ENCODE measurements at places on chromosomes 6 and 20.

- DNase-seq, result no peak
These were observed 122.9 kb downstream of the FAM120B start for GRCh38 chr6:170429450-170429849.

DNA sequence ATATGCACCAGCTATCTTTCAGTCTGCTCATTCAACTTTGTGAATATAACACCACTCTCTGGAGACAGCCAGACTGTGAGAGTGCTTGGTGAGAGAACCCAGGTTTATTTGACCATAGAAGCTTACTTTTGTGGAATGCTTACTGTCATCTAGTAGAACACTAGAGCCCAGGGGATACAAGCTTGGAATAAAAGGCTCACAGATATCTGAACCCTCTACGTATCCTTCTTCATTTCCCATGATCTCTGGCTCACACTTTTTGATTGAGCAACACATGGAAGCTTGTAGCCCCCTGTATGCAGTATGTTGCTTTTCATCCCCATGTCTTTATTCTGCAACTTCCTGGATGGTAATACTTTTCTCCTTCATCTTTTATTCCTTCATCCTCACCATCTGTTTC, 835.3 kb upstream of the CITED2 start:
- DNase-seq, result no peak

- no peak for DNase-seq
These were observed 4.5 kb upstream of the FASTKD5 start for GRCh38 chr20:3164043-3164762.

DNA sequence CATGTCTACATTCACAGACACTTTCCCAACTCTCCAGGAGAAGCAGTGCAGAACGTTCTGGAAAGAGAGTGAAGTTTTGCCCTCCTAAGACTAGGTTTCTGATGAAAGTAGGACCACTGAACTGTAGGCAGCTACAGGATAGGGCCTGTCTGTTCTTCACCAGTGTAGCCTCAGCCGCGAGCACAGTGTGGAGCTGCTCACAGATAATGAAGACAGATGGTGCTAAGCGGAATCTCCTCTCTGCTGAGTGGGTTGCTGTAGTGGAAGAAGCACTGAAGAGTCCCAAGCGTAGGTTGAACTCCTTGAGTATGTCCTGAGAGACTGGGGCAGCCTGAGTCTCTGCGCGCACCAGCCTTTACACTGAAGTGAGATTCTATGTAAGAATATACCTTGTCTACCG, 170.2 kb downstream of the PACRG start:
- DNase-seq, result no peak

DNA sequence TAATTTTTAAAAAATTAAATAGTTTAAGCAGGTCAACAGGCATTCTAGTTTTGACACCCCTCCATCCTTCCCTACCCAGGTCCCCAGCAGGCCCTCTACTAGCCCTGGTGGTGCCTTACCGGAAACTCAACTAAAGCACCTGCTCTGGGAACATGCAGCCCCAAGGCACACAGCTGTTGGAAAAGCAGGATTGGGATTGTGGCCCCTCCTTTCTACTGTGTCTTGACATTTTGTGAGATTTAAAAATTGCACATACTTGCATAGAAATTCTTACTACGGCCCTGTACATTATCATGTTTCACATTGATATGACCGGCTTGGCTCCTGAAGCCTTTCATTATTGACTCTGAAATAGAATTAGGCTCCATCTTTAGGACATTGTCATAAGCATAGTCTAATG, 423.2 kb downstream of the GRIK2 start:
- DNase-seq, result no peak
